ENCODE measurements at places on chromosomes 4 and X.
A peak's percentile ranks its signal among the peaks of the same experiment; 100 is the strongest.

DNA sequence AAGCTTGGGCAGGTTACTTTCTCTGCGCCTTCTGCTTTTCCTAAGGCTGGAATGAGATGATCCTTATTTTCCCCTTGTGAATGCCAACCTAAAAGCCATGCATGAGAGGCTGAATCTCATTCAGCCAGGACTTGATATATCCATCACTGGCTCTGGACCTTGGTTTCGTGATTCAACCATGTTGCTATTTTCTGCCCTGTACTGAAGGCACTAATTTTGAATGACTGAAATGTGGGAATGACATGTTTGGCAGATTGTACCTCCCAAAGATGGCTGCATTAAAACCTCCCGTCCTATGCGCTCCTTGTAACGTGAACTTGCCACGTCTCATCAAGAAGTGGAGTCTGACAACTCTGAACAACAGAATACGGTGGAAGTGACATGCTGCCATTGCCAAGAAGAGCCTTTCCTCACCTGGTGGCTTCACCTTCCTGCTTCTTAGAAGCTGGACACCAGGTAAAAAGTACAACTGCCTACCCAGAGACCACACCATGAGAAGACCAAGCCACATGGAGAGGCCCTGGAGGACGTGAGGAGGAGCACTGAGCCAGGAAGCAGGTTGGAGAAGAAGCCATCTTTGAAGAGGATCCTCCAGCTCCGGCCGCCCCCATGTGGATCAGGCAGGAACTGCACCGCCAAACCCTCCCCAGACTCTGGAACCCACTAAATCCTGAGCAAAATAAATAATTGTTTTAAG, 174.5 kb downstream of the NSUN7 start:
- DNase-seq: peak; percentile 68

GRCh38 chrX:153526801-153527200, 9.4 kb downstream of the ATP2B3 start:
- no peak for DNase-seq

DNA sequence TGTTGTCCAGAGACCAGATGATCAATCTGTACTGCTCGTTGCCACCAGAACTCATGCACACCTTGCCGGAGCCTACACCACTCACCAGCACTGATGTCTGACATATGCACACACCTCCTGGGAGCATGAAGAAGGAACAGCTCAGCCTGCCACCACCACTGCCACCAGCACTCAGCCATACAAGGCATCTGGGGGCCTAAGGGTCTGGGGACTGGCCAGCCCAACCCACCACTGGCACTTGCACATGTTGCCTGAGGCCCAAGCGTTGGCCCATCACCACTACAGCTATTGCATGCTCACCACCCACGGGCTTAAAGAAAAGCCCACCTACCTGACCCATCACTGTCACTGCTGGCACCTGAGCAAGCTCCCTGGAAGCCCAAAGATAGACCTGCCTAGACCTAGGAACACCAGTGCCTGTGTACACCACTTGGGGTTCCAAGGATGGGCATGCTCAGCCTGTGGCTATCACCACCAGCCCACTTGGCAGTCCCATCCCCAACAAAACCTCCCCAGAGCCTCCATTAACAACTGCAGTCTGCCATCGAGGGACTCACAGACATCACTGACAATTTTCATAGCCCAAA, 174.3 kb upstream of the GRID2 start:
- DNase-seq: no peak

DNA sequence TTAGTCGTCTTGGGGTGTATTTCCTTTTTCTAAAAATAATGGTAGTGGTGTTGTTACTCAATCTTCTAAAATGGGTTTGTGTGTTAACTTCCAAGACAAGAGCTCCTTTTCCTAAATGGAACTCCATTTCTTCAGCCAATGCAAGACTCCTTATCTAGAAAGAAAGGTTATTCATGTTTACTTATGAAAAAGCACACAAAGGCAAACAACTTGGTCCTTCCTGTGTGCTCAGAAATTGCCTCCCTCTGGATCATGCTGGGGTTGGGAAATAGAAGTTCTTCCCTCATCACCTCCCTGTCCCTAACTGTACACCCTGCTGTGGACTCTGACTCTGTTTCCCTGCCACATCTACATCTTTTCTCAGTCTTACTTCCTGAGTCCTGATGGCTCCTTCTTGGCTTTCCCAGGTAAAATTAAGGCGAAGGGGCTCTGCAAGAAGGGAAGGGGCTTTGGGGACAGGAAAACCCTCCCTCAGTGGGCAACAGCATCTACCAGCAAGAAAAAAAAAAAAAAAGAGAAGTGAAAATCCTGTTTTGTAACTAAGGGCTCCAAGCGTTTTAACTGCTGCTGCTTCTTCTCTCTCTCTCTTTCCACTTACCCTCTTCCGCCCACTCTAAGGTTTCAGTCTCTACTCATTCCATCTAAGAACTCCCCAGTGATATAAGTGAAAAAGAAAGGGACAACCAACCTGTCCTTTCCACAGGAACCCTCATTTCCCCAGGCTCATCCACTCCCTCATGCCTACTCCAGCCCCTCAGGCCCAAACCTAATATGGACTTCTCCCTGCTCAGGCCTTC, 19.8 kb upstream of the TASL start:
- DNase-seq: no peak

- DNase-seq: no peak
These were observed 79.1 kb upstream of the LCORL start for GRCh38 chr4:18100657-18101056.

DNA sequence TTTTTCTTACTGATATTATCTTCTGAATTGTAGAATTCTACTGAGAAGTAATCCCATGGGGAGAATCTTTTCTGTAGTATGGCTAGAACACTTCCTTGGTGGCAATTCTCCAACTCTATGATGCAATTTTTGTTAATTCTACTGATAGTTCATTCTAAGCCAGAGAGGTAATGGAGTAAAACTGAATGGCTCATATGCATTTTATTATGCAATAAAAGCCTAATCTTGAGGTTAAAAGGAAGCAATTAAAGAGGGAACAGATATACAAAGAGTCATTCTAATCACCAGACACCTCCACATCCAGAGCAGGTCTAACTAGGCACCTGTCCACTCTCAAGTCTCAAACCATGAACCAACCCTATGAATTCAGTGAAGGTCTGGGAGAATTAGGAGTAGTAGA, 9.7 kb downstream of the RAP2C start:
- no peak for DNase-seq

DNA sequence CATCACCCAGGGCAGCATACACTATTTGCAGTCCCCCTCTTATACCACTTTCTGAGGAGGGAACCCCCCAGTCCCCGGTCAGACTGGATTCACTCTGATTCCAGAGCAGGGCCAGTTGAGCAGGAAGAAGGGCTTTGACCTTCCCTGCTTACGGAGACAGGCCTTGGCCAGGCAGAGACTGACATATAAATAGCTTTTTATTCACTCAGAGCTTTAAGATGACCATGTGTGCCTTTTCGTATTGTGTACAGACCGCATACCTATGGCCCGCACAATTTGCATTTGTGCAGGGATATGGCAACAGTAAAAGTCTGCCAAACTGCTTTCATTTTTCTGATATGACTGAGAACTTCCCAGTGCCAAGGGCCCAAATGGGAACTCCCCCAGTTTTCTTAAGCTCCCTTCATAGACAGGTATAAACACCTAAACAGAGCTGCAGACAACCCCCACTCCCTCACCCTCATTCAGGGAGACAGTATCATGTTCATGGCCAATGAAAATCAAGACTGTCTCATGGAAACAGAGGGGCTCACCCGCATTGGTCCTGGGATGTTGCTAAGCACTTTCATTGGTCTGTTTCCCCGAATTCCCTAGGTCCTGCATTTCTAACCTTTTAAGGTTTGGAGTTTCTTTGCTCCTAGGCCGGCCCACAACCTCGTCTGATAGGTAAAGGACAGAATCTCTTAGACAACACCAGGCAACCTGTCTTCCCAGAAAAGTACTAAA, 86.0 kb downstream of the RTL5 start:
- peak; percentile 41 for DNase-seq

- DNase-seq: peak; percentile 56
These were observed 14.9 kb upstream of the LOC101059915 start for GRCh38 chrX:71652405-71652804.

GRCh38 chrX:154812341-154813101, 7.2 kb upstream of the MPP1 start:
- DNase-seq: no peak

DNA sequence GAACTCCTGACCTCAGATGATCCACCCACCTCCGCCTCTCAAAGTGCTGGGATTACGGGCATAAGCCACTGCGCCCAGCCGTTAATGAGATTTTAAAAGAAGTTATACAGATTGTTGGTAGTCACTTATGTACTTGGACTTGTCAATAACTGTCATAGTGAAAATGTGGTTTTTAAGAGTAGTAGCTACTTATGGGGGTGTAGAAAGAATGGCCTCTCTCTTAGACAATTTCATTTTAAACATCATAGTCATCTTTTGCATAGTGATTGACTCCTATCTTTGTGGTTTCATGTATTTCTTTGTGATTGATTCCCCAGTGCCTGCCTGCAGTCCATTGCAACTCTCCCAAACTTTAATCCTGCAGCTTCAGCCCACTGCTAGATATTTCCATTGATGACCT, 17.4 kb downstream of the FAM199X start:
- DNase-seq: no peak

- DNase-seq: no peak
These were observed 12.6 kb downstream of the SSR4 start for GRCh38 chrX:153806999-153807575.

DNA sequence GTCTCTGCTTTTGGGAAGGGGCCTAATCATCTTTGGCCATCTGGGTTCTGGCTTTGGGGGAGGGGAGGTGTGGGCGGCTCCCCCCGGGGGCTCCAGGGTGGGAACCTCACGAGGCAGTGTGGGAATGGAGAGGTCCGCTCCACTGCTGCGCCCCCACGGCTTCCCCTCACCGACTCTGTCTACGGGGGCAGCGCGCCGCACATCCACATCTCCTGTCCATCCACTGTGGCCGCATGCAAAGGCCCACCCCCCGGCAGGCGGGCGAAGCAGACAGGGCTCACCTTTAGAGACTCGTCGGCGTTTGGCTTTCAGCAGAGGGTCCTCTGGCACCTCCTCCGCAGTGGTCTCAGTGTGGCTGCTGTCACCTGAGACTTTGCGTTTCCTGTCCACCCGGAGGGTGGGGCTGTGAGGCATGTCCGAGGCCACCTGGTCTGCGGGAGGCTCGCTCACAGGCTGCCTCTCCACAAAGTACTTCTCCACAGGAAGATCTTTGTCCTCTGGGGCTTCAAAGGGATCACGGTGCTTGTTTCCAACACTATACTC, 33.6 kb downstream of the BCOR start:
- no peak for DNase-seq

GRCh38 chr4:23889391-23889790, 456 bp downstream of the PPARGC1A start:
- DNase-seq: no peak

GRCh38 chr4:147408189-147408588, 72.7 kb upstream of the EDNRA start:
- no peak for DNase-seq
